ENCODE measurements at places on chromosomes 2 and 18.

DNA sequence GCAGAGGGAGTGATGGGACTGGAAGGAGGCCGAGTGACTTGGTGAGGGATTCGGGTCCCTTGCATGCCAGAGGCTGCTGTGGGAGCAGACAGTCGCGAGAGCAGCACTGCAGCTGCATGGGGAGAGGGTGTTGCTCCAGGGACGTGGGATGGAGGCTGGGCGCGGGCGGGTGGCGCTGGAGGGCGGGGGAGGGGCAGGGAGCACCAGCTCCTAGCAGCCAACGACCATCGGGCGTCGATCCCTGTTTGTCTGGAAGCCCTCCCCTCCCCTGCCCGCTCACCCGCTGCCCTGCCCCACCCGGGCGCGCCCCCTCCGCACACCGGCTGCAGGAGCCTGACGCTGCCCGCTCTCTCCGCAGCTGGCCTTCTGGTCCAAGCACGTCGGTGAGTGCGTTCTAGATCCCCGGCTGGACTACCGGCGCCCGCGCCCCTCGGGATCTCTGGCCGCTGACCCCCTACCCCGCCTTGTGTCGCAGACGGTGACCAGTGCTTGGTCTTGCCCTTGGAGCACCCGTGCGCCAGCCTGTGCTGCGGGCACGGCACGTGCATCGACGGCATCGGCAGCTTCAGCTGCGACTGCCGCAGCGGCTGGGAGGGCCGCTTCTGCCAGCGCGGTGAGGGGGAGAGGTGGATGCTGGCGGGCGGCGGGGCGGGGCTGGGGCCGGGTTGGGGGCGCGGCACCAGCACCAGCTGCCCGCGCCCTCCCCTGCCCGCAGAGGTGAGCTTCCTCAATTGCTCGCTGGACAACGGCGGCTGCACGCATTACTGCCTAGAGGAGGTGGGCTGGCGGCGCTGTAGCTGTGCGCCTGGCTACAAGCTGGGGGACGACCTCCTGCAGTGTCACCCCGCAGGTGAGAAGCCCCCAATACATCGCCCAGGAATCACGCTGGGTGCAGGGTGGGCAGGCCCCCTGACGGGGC lies 4.6 kb downstream of the PROC start:
- DNase-seq: no peak

DNA sequence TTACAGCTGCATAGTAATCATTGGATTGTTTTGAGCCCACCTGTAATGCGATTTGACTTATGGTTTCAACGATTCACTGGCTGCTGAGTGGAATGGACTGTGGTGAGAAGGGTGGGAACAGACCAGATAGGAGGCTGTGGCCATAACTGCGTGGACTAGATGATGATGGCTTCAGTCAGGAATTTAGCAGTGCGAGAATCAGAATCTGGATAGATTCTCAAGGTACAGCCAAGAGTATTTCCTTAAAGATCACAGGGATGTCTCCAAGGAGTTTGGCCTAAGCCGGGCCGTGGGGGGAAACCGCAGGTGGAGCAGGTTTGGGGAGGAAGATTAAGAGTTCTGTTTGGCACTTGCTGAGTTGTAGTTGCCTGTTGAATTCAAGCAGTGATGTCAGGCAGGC lies 44.0 kb upstream of the CHMP1B start:
- DNase-seq: no peak

- no peak for DNase-seq
These were observed 1499.0 kb upstream of the TMEFF2 start for GRCh38 chr2:193693758-193694157.

DNA sequence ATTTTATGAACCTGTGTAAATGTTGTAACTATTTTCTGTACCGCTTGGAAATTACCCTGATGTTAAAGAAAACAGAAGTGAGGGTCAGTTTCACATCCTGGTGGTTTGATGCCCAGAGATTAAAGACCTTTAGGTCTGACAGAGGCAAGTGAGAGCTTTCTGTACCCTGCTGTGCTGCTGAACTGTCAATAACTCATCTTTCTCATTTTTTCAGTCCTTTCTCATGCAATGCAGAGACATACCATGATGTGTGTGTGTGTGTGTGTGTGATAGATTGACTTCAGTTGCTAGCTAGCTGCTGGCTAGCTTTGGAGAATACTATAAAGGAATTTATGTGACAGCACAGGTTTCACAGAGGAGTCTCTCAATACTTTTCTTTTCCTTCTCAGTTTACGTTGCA lies 2025.6 kb upstream of the LRRTM1 start:
- no peak for DNase-seq

DNA sequence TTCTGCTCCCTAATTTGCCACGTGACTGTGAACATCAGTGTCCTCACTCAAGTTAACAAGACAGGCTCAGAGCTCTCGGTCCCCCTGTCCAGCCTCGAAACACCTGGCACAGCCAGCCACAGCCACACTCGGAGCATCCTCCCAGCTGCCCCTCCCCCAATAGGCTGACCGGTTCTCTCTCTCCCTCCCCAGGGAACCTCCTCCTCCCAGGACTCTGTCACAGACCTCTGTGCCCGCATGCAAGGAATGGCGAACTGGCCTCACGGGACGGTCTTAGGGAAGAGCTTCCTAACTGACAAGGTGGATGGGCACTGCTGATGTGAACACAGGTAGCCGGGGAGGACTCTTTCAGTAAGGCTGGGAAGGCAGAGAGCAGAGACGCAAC lies 18.8 kb downstream of the CYP26B1 start:
- DNase-seq: no peak

DNA sequence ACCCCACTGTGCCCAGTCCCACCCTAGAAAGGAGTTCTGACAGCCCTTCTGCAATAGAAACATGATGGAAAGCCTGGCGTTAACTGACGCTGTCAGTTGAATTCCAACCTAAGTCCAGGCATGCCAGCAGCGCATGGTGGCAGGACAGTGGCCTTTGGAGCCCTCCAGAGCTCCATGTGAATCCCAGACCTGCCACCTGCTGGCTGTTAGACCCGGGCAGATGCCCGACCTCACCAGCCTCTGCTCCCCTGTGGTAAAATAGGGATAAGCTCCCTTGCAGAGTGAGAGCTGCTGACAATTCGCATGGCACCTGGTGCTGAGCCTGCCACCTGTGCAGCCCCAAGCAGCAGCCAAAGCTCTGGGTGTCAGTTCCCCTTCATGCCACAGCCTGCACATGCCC lies 138.6 kb downstream of the LOXHD1 start:
- no peak for DNase-seq

GRCh38 chr2:69159986-69160385 lies 147.0 kb downstream of the ANTXR1 start:
- DNase-seq: no peak

DNA sequence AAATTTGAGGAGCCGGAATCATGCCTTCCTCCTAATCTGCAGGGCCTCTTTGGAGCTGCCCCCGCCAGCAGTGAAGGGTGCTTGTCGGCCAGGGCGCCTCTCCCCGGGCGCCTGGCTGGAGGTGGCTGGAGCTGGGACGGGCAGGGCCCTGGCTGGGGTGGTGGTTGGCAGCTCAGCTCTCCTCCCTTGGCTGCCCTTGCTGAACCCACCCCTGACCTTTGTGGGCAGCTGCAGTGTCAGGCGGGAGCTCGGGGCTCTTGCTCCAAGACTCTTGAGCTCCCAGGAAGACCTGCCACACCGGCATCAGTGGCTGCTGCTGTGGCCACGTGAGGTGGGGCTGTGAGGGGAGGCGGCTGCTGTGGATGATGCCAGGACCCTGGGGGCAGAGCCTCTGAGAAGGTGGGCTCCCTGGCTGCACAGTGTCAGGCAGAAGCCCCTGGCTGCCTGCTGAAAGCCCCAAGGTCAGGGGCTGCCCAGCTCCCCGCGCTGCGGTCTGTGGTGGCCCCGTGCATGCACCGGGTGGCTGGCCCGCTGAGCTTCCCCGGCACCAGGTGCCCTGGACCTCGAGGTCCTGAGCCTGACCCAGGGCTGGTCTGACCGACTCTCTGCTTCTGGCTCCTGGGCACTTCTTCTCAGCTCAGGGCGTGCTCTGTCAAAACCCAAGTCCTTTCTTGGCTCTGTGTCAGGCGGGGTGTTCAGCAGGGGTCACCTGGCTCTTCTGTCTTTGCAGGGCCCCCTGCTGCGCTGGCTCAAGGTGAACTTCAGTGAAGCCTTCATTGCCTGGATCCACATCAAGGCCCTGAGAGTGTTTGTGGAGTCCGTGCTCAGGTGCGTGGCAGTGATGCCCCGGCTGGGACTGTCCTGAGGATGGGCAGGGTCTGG lies 34.5 kb downstream of the PDIA6 start:
- no peak for DNase-seq

- DNase-seq: no peak
These were observed 395.5 kb upstream of the HNRNPA3 start for GRCh38 chr2:176817061-176817565.

DNA sequence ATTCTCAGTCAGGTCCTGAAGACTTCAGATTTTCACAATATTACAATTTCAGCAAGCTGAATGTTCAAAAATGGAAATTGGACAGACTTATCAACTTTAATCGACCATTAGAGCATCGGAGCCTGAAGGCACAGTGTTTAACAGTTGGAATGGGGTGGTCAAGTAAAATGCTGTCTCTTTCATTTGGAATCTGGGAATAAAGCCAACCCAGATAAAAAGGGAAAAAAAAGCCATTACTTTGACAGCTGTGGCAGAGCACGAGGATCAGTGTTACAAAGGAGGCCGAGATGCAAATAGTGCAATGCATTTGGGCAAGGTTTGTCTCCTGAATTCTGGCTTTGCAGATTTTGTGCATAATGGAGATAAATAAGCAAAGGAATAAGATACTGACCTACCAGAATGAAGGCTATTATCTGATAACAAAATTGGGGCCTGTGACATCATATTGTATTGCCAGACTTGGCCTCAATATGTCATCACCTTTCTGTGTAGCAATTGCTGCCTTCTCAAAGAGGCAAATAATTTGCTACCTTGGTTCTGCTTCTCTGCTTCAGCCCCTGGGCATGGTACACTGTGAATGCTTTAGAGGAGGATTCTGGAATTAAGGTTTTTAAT lies 277.5 kb upstream of the KLHL29 start:
- no peak for DNase-seq

- DNase-seq: no peak
These were observed 493.7 kb upstream of the TNP1 start for GRCh38 chr2:217353591-217353990.

GRCh38 chr18:34947711-34948125 lies 93.5 kb upstream of the MAPRE2 start:
- DNase-seq: no peak

GRCh38 chr2:85452237-85452636 lies 33.7 kb downstream of the SH2D6 start:
- no peak for DNase-seq

GRCh38 chr2:235263205-235264120 lies 230.4 kb upstream of the AGAP1 start:
- peak; percentile 49 for DNase-seq

GRCh38 chr2:37125416-37125815 lies 31.4 kb downstream of the EIF2AK2 start:
- no peak for DNase-seq

- no peak for DNase-seq
These were observed 114.1 kb downstream of the GBX2 start for GRCh38 chr2:236054125-236054524.
